ENCODE measurements at places on chromosomes 11 and 22. TPM values are rescaled to one million over a fixed set of nuclear protein-coding genes. Genes with fewer than 3 reads are reported as not detected.

PATE2 gene
- total RNA-seq, result not detected

TMPRSS4 gene
- total RNA-seq, result not detected

OR8D4 gene
- total RNA-seq, result not detected

SULT4A1 gene
- total RNA-seq, result 0.50 TPM

ISX gene
- not detected for total RNA-seq

MMP1 gene
- 19.7 TPM for total RNA-seq

APIP gene
- 91.1 TPM for total RNA-seq

MMP13 gene
- total RNA-seq, result 4.2 TPM

OSM gene
- not detected for total RNA-seq

APOA1 gene
- not detected for total RNA-seq

STK33 gene
- total RNA-seq, result 17.2 TPM

DNA sequence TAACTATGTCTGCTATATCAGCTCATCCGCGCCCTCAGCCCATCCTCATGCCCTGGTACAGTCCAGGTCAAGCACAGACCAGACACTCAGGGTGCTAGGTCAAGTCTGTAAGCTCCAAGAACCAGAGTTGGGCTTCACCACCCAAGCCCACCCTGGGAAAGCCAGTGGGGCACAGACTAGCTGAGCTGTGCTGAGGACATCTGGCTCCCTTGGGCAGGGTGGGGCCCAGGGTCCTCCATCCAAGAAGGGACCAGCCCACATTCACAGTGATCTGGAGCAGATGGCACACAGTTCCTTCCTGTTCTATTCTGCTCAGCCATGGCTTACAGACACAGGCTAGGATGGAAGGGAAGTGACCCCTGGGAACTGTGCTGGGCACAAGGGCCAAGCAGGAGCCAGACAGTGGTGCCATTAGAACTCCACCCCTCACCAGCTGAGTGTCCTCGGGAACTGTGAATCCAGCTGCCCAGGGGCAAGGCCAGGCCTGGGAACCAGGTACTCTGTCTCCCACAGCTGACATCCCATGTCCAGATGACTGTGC is 9.1 kb downstream of the P2RY6 start:
- no peak for DNase-seq

DNA sequence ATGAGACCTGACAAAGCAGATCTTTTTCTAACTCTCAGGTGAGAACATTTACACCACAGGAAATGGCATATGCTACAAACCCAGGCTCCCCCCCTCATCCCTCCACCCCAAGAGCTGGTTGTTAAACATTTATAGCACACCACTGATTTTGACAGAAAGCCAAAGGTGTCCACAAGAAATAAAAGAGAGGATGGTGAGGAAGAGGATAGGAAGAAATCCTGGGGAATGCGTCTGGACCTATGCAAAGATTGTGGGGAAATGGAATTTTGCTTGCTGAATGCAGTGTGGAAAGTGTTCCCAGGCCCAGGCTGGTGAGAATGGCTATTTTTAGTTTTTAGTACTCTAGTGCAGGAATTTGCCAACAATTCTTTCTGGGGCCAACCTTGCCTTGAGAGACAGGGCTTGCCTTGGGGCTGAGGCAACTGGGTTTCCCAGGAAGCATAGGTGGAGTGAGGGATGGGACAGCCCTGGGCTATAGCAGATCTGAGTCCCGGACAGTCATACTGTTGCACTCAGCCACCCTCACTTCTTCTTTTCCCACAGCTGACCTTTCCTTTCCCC is 163.9 kb downstream of the ADAMTS15 start:
- DNase-seq, result peak; percentile 61

DNA sequence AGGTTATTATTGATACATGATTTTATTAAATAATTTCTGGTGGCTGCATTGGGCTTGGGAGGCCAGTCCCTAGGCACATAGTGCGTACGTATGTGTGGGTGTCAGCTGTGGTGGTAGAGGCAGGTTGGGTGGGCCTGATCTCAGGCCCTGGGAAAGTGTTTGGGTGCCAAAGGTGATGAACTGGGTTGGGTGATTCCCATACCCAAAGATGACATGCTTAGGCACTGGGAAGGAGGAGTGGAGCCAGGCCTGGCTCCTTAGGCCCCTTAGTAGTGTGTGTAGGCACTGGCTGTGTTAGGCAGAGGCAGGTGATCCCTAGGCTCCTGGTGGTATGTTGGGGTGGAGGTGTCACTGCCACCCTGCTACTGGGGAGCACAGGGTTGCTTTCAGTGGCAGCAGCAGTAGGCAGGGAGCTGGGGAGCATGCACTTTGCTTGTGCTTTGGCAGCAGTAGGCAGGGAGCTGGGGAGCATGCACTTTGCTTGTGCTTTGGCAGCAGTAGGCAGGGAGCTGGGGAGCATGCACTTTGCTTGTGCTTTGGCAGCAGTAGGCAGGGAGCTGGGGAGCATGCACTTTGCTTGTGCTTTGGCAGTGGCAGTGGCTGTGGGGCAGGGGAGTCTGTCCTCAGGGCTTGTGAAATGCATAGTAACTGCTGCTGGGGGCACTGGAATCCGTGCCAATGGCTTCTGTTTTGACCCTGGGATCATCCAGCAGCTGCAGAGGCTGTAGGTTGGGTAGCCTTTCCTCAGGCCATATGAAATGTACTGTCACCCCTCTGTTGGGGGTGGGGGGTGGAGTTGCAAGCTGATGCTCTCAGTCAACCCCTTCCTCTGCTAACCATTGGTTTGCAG is 84.4 kb downstream of the RRM1 start:
- no peak for DNase-seq

GRCh38 chr22:26115266-26115665 is 54.0 kb upstream of the SEZ6L start:
- no peak for DNase-seq

DNA sequence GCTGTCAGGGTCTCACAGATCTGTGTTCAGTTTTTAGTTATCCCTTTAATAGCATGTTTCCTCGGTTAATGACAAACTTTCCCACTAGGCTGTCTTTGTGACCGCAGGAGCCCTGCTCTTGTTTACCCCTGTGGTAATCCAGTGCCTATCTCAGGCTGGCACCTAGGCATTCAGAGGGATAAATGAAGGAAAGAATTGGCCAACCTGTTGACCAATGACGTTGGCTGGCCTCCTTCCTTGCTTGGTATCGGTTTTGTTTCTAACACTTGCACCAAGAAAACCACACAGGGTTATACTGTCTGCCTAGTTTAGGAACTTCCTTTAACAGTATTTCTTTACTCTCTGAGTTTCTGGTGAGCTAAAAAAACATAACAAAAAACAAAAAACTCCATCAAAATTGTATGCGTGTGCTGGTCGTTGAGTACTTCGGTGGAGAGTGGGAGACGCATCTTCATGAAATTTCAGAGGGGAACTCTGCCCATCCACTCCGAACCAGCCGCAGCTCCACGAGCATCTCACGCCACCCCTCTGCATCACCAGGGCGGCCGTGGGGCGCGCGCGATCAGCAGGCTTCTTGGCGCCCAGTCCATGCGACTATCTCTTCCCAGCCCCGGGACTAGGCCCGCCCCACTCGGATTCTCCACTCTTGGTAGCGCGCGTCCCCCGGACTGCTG is 563 bp upstream of the ENDOD1 start:
- DNase-seq, result no peak

- no peak for DNase-seq
These were observed 16.1 kb upstream of the MS4A7 start for GRCh38 chr11:60362241-60362640.

- no peak for DNase-seq
These were observed 142.4 kb upstream of the NARS2 start for GRCh38 chr11:78717041-78717440.

GRCh38 chr11:111347002-111347722 is 31.9 kb downstream of the POU2AF1 start:
- DNase-seq, result no peak

DNA sequence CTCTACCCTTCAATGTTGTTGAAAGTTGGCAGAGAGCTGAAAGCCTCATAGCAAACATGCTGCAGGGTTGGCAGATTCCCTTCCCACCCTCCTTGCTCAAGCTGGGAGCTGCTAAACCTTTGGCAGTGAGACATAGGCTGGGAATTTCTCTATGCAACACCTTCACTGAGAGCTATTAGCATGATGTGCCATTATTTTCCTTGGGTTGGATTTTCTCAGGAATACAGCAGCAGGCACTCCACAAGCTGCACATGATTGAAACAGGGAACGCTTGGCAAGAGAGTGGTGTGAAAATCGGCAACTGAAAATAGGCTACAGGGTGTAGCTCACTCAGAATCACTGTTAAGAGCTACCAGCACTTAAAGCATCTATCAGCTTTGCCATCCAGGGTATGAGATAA is 9.6 kb upstream of the ALKBH3 start:
- DNase-seq, result no peak

GRCh38 chr11:86386283-86386682 is 11.6 kb downstream of the CCDC81 start:
- no peak for DNase-seq

- no peak for DNase-seq
These were observed 1.2 kb upstream of the NUP50 start for GRCh38 chr22:45162531-45162930.

- DNase-seq, result no peak
These were observed 6.1 kb downstream of the CLDN5 start for GRCh38 chr22:19517919-19518611.

- peak; percentile 53 for DNase-seq
These were observed 13.0 kb downstream of the MRPL21 start for GRCh38 chr11:68890490-68891231.

DNA sequence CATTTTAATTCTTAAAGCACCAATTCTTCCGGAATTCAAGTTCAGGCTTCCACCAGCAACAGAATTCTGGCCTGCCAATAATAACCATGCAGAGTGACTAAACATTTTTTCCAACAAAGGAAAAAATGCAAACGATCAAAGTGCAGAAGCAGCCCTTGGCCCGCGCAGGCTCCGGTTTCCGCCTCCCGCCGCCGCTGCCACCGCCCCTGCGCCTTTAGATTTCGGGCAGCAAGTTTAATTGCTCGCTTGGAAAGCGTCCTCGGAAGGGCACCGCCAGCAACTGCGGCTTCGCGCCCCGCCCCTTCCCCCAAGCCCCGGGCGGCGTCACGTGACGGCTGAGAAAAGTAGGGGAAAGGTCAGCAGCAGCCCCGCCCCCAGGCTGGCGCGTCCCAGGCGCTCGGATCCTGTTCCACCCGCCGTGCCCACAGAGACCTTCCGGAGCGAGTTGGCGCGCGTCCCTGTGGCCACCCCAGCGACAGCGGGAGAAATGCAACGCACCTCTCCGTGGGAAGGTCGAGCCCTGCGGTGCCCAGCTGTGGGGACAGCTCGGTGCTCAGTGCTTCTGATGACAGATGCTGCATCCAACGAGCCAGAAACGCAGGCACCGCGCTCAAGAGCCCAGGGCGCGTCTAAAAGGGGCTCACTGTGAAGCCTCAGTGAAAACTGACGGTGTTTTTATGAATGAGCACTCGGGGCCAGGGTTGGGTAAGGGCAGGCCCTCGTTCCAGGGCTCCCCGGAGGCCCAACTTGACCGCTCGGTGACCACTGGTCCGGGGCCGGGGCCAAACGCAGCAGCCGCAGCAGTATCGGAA is 2.5 kb downstream of the CPT1A start:
- peak; percentile 85 for DNase-seq

- DNase-seq, result no peak
These were observed 21.5 kb downstream of the OTUB1 start for GRCh38 chr11:64007629-64008282.

DNA sequence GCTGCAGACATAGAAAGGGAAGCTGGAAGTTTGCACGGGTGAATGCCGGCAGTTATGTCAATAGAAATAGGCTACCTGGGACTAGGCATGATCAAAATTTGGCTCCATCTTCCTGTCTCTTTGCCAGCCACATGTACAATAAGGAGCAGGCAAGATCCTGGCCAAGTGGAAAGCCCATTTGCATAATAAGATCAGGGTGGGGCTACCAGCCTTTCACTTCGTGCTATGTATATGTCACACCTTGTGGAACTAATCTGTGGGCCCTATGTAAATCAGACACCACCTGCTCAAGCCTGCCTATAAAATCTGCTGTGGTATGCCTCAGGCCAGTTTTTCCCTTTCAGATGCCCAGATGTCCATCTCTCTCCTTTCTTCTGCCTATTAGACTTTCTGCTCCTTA is 79.3 kb upstream of the DRD2 start:
- no peak for DNase-seq

DNA sequence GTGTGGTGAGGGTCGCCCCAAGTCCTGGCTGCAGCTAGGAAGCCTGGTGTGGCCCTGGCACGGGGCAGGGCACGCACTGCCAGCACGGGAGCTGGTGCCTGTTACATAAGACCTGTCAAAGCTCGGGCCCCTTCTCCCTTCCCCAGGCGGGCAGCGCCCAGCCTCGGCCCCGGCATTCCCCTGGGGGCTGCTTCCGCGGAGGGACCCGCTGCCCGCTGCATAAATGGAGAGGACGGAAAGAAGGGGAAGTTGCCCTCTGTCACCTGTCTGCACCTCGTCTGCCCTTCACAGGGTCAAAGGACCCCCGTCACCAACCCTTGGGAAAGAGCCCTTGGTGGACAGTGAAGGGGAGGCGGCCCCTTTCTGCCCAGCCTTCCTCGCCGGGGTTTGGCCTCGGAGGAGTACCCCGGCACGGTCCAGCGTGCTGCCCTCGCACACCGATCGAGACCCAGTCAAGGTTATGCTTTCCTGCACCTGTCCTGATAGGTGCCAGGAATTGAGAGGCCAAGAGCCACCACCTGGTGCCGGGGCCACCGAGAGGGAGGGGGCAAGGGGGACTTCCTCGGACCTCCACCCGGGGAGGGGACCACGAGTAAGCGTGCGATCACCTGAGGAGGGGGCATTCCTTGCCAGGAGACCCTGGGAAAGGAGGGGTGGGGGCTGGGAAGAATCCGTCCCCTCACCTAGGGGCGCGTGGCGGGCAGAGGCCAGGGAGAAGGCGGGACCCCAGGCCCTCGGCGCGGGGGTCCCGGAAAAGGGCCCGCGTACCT is 16.8 kb upstream of the MFRP start:
- DNase-seq, result no peak

DNA sequence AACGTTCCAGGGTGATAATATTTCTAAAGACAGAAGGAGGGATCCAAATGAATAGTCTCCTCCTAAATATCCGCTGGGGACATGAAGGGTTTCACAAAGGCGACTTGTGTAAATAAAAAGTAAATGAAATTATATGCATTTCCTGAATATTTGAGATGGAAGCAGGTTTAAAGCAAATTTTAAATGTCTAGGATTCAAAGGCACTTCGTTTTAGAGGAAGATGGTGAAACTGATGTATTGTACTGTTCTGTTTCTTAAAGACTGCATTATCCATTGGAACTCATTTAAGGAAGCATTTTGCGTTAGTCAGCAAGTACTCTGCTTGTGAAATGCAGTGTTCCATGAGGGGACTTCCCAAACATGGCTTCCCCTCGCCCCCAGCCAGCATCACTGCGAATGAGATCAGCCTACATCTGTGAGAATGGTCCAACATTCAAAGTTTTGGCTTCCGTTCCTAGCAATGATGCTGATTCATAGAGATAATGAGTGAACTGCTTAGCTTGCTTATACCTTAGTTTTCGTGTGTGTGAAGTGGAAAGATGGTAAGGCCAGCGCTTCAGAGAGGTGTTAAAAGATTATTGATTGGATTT is 1.5 kb downstream of the RAB39A start:
- DNase-seq, result no peak

DNA sequence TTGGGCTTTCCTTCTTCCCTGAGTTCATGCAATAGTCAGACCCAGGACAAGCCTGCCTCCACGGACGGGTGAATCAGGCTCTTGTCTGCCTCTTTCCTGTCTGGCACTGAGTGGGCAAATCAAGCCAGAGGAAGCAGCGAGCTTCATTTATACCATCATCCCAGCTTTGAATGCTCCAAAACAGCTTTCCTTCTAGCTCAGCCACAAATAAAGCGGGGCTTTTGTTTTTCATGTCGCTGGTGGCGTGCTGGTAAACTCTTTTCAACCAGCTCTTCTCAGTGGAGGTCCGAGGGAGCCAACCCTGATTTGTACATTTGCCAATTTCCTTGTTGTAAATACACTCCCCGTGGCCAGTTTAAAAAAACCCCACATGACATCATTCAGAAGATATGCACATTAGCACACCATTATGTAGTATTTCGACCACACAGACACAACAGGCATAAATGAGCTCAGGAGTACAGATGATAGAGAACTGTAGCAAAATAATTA is 8.6 kb downstream of the C11orf91 start:
- peak; percentile 97 for DNase-seq
